Activated CD8-positive, alpha-beta memory T cell treated with anti-CD3 and anti-CD28 coated beads for 48 hours (primary cell): ENCODE measurements at places on chromosomes 16 and 17.

- DNase-seq = no peak
These were observed 2.1 kb upstream of the CAMKK1 start for GRCh38 chr17:3894911-3895343.

DNA sequence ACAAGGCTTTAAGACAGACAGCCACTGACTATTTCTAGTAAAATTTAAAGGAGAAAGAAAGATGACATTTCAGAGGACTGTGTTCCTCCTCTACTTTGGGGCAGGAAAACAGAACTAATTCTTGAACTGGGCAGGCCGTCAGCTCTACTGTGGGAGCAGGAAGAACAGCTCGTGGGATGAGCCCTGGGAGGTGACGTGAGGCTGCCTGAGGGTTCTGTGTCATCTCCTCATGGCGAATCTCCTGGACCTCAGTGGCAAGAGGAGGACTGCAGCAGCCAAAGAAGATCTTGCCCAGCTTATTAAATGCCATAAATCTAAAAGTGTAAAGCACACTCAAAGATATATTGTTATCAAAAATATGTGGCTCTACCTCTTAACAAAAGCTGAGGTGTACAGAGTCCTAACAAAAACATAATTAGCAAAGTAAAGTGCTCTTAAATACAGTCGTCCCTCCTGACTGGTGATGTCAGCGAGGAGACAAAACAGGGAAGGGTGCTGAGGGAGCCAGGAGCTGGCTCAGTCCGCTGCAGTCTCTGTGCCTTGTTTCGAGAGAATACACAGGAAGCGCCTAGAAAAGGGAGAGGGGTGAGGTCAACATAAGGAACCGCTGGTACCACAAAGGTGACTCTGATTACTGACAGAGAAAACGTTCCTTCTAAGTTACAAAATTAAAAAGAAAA lies 58.0 kb downstream of the CREBBP start:
- DNase-seq = no peak

DNA sequence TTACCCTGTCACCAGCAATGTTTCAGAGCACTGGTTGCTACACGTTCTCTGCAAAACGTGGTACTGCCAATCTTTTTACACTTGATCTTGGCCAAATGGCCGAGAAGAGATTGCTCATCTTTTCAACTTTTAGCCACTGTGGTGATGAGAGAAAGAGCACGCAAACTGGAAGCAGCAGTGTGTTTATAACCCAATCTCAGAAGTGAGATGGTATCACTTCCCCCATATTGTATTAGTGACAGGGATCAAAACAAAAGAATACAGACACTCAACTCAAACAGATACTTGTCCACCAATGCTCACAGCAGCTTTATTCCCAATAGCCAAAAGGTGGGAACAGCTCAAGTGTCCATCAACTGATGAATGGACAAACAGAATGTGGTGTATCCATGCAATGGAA lies 72.1 kb upstream of the FA2H start:
- no peak for DNase-seq

DNA sequence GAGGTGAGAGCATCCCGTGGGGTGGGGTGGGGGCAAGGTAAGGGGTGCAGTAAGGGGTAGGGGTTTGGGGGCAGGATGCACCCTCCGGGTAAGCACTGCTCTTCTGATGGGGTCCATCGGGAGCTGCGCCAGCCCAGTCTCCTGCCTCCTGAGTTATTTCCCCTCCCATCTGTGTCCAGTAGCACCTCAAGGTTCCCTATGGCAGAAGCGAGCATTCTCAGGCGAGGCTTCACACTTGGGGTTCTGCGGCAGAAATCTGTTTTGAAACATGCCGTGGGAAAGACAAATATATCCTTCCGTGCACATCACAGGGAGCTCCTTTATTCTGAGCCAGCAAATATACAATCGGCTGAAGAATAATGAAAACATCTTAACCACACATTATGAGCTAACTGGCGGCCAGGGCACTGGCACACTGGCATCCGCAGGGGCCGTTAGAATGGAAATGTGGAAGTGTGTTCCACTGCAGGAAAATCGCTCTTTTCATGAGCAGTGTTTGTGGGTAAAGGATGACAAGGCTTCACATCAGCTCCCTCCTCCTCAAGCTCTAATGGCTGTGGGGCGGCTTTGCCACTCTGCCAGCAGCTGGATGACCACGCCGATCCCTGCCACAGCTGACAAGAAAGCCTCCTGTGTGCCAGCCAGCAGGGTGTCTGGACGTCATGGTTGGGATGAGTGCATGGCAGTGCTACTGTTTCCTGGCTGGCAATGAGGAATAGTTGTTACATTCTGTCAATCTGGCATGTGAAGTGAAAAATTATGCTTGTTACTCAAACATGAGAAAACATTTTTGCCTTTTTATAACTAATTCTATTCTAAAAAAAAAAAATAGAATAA lies 20.0 kb downstream of the MTHFSD start:
- no peak for DNase-seq

DNA sequence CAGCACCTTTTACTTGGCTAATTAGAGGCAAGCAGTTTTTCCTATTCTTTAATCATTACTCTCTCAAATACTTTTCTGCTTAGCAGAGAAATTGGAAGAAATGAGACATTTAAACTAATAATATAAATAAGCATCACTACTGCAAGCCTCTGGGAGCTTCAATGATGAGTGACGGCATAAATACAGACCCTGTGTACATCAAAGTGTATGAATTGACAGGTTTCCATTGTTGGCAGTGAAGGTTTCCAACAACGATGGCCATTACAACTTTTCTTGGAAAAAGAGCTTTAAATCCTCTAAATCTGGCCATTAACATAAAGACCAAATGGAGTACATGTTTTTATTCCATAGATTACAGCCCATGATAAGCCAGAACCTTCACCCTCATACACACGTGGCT lies 39.4 kb upstream of the CACNG5 start:
- no peak for DNase-seq

- DNase-seq = no peak
These were observed 101.0 kb upstream of the CNTNAP4 start for GRCh38 chr16:76176153-76176552.

- DNase-seq = no peak
These were observed 15.2 kb downstream of the IL21R start for GRCh38 chr16:27417047-27417671.

GRCh38 chr16:84844559-84845495 lies 25.0 kb downstream of the CRISPLD2 start:
- no peak for DNase-seq
